ENCODE measurements at places on chromosomes 2 and 18.

- no peak for DNase-seq
Observed at GRCh38 chr2:60296219-60296955, 257.1 kb downstream of the BCL11A start.

DNA sequence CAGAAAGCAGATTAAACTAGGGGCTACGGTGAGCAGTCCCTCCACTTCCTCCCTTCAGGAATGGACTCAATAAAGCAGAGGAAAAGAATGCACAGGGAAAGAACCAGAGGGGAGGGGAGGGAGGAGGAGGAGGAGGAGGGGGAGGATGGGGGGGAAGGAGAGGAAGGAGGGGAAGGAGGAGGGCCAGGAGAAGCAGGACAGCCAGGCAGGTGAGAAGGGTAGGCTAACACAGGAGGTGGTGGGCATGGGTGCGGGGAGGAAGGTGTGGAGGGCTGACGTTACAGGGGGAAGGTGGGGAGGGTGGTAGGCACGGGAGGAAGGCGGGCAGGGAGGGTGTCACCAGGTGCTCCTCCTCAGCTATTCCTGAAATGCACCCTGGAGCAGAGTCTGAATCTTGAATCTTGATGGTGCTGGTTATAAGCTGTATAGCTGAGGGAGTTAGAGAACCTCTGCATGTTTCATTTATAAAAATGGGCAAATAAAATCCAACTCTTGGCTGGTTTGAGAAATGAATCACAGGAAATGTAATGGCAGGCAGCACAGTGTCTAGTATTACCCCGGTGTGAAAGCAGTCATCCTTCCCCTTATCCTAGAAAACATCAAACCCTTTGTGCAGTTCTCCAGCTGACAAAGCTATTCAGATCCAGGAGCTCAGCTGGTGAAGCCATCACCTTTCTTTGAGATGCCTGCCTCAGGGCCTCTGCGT is 3.4 kb downstream of the TMEM18 start:
- DNase-seq, result no peak

DNA sequence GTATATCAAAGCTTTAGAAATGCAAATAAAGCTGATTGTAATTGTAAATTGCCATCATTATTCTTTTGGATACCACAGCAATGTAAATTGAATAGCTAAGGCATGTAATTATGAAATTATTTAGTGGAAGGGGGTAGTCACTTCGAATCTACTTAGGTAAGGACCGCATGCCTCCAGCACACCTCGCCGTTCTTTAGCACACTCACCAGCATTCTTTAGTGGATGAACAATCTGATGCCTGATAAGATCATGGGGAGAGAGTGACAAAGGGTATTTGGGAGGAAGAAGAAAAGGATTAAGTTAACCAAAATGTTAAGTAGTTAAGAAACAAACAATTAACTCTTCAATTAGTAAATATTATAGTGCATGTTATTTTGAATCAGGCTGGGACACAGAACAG is 46.4 kb upstream of the DSC1 start:
- DNase-seq, result no peak

DNA sequence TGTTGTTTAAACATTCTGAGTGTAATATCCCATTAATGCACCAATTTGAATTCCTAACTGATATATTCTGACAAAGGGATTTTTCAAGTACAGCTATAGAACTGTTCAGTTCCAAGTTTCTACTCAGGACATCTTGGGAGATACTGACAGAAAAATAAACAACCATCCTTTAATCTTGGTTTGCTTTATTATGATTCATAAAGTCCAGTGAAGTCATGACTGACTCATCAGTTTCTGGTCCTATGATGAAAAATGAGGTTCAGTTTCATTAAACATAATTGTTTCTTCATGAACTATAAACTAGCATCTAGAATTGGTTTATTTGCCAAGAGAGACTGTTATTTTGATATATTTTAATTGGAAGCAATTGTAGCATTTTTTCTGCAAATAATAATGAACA is 896.2 kb downstream of the CCDC85A start:
- DNase-seq, result no peak

DNA sequence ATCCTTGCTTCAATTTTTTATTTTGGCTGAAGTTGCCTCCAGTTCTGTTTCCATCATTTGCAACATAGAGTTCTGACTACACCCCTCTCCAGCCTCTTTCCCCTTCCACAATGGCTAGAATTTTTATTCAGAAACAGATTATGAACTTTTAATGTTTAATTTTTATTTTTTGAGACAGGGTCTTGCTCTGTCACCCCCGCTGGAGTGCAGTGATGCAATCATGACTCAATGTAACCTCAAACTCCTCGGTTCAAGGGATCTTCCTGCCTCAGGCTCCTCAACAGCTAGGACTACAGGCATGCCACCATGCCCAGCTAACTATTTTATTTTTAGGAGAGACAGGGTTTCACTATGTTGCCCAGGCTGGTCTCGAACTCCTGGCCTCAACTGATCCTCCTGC is 2.8 kb downstream of the NTSR2 start:
- DNase-seq, result no peak

GRCh38 chr2:179642462-179642861 is 218.9 kb downstream of the ZNF385B start:
- no peak for DNase-seq

Measured in CD4-positive, alpha-beta T cell treated with Interleukin-15 for 1 hour (primary cell).